ENCODE measurements at places on chromosomes 3 and 15. TPM values are rescaled to one million over a fixed set of nuclear protein-coding genes. Genes with fewer than 3 reads are reported as not detected.
A peak's percentile ranks its signal among the peaks of the same experiment; 100 is the strongest.

GRCh38 chr3:169980055-169980454 is 13.4 kb downstream of the SEC62 start:
- no peak for DNase-seq
- H3K4me1 ChIP-seq, result no peaks in the 10 kb centered on the region
- no peak overlapping the region for H3K4me3 ChIP-seq
- H3K27ac ChIP-seq, result no peak overlapping the region
- no peaks in the 10 kb centered on the region for H3K27me3 ChIP-seq

DNA sequence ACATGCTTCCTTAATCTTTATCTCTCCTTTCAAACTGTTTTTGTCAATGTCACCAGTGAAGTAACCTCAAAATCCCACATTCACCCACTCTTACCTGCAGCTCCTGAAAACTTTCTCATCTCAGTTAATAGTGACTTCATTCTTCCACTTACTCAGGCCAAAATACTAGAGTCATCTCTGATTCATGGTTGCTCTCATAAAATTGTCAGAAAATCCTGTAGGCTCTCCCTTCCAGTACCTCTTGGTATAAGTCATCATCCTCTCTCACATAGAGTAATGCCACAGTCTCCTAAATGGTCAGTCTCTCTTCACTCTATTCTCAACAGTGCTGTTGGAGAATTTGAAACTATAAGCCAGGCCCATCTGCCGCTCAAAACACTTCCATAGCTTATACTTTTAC is 34.9 kb upstream of the POU1F1 start:
- DNase-seq, result no peak
- H3K36me3 ChIP-seq, result no peaks in the 10 kb centered on the region
- H3K4me3 ChIP-seq, result no peak overlapping the region

DNA sequence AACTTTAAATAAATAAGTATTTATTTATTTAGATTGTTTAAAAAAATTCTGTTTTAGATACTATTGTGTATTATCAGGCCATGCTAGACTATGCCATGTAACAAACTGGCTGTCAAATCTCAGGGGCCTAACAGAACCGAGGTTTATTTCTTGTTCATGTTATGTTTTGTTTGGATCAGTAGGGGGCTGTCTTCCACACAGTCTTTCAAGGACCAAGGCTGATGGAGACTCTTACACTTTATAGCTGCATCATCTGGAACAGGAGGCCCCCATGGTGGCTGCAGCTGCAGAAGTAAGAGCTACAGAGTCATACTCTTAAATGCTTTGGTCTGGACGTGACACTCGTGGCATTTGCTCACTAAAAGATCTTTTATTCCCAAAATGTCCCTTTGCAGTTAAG is 33.0 kb upstream of the ARL14 start:
- H3K36me3 ChIP-seq, result no peaks in the 10 kb centered on the region
- H3K4me1 ChIP-seq, result no peaks in the 10 kb centered on the region

- peaks cover 32% of the 10 kb centered on the region for H3K36me3 ChIP-seq
- no peaks in the 10 kb centered on the region for H3K27me3 ChIP-seq
- H3K4me1 ChIP-seq, result peaks cover 55% of the 10 kb centered on the region
- peak overlapping the region; percentile 86 for H3K4me3 ChIP-seq
- DNase-seq, result peak; percentile 14
- peak overlapping the region; percentile 99 for H3K27ac ChIP-seq
These were observed 1.8 kb downstream of the TLNRD1 start for GRCh38 chr15:81002331-81003096.

DNA sequence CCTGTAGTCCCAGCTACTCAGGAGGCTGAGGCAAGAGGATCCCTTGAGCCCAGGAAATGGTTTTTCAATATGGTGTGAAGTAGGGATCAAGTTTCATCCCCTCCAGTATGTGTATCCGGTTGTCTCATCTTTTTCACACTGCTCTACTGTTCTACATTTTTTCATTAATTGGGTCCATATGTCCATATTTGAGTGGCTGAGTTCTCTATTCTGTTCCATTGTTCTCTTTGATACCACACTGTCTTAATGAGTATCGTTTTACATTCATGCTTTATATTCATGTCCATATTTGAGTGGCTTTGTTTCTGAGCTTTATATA is 81.6 kb upstream of the LRRFIP2 start:
- H3K36me3 ChIP-seq, result no peaks in the 10 kb centered on the region
- no peak for DNase-seq
- no peak overlapping the region for H3K27ac ChIP-seq

GRCh38 chr15:67110361-67110781 is 45.0 kb downstream of the SMAD3 start:
- DNase-seq, result no peak
- no peak overlapping the region for H3K4me3 ChIP-seq
- no peaks in the 10 kb centered on the region for H3K36me3 ChIP-seq
- peaks cover 19% of the 10 kb centered on the region for H3K4me1 ChIP-seq
- H3K27ac ChIP-seq, result no peak overlapping the region
- no peaks in the 10 kb centered on the region for H3K27me3 ChIP-seq

DNA sequence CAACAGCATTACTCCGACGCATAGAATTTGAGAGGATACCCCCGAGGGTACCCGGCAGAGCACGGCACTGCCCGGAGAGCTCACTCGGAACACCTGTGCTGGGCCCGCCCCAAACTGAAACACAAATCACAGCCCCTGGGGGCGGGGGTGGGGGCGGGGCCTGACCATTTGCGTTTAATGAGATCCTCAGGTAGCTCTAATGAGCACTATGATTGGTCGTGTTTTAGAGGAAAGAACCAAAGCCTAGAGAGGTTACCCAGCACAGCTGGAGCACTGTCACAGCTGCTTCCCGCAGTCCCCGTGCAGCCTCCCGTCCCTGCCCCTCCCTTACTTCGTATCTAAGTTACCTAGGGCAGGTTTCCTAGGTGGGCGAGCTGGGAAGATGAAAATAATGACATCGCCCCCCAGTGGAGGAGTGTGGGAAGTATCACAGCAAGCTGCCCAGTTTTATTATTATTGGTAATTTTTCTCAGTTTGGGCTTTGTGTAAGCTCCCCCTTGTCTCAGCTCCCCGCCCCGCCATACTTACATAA is 187.1 kb downstream of the PDE8A start:
- DNase-seq, result no peak
- H3K4me3 ChIP-seq, result no peak overlapping the region
- no peaks in the 10 kb centered on the region for H3K36me3 ChIP-seq
- H3K4me1 ChIP-seq, result peaks cover 5% of the 10 kb centered on the region

DNA sequence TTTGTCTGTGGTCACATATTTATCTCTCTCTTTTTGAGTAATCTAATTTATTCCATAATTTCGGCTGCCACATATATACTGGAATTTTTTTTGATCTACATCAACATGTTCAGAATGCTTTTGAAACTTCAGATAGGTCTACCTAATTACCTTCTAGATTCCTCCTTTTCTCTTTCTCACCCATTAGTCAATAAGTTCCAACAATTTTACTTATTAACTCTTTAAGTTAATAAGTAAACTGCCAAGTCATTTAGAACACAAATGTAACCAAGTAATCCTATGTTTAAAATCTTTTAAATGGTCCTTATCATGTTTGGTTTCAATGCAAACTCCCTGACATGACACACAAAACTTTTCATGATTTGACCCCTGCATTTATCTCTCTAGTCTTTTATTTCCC is 410.5 kb downstream of the UNC13C start:
- no peak overlapping the region for H3K27ac ChIP-seq
- no peak for DNase-seq
- no peak overlapping the region for H3K4me3 ChIP-seq
- no peaks in the 10 kb centered on the region for H3K4me1 ChIP-seq

GRCh38 chr3:182668974-182669373 is 124.3 kb upstream of the ATP11B start:
- H3K4me3 ChIP-seq, result no peak overlapping the region
- no peak overlapping the region for H3K27ac ChIP-seq
- no peaks in the 10 kb centered on the region for H3K4me1 ChIP-seq
- peaks cover 6% of the 10 kb centered on the region for H3K27me3 ChIP-seq
- no peak for DNase-seq

DNA sequence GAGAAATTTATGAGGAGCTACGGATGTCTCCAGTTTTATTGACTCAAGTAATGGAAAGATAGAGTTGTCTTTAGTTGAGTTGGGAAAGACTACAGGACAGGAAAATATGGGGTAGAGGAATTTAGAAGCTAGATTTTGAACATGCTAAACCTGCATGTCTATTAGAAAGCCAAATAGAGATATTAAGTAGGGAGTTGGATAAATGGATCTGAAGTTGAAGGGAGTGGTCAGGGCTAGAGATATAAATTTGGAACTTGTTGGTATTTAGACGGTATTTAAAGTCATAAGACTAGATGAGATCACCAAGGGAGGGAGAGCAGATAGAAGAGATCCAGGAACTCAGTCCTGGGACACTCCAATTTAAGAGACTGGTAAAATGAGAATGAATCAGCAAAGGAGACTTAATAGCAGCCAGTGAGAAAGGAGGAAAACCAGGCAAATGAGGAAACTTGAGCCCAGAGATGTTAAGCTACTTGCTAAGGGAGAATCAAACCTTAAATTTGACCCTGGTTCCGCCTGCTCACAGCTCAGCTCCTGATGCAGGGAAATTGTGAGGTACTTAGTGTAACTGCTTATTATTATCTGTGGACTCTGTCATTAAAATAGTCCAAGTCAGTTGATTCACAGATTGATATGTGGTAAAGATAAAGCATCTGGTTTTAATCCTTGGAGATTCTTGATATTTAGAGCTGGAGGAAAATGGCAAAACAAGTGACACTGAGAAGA is 35.8 kb downstream of the ABI3BP start:
- DNase-seq, result no peak
- no peak overlapping the region for H3K4me3 ChIP-seq
- H3K36me3 ChIP-seq, result no peaks in the 10 kb centered on the region
- no peaks in the 10 kb centered on the region for H3K4me1 ChIP-seq
- H3K27ac ChIP-seq, result no peak overlapping the region

GRCh38 chr3:120661945-120662344 is 20.1 kb downstream of the HGD start:
- no peaks in the 10 kb centered on the region for H3K4me1 ChIP-seq
- no peak for DNase-seq
- H3K27me3 ChIP-seq, result no peaks in the 10 kb centered on the region
- H3K36me3 ChIP-seq, result no peaks in the 10 kb centered on the region
- no peak overlapping the region for H3K4me3 ChIP-seq

GRCh38 chr15:35674873-35675781 is 129.2 kb upstream of the DPH6 start:
- no peak overlapping the region for H3K4me3 ChIP-seq
- H3K36me3 ChIP-seq, result no peaks in the 10 kb centered on the region
- DNase-seq, result no peak
- H3K27ac ChIP-seq, result peak overlapping the region; percentile 44
- H3K4me1 ChIP-seq, result no peaks in the 10 kb centered on the region

DNA sequence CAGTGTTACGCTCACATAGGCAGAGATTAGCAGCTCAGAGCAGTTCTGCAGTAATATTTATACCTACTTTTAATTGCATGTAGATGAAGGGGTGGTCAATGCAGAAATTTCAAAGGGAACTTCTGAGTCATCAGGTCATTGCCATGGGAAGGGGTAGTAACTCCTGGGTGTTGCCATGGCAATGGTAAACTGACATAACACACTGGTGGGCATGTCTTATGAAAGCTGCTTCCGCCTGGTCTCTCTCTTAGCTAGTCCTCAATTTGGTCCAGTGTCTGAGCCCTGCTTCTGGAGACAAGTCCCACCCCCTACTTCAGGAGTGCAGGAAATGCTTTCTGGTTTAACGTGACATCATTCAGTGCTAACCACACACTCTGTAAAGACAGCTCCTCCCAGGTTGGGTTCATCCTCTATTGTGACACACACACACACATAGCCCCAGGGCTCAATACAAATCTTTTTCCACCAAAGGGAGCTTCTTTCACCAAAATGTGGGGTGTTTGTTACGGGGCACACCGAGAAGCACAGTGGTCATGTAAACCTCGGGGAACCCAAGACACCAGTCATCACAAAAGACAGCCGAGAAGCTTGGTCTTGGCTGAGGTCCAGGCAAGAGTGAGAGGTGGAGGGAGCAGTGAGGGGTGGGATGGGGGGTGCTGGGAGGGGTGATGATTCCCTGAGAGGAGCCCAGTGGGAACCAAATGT is 74.5 kb downstream of the TLE3 start:
- no peaks in the 10 kb centered on the region for H3K27me3 ChIP-seq
- H3K27ac ChIP-seq, result no peak overlapping the region
- no peaks in the 10 kb centered on the region for H3K36me3 ChIP-seq
- peaks cover 30% of the 10 kb centered on the region for H3K4me1 ChIP-seq
- no peak overlapping the region for H3K4me3 ChIP-seq

DNA sequence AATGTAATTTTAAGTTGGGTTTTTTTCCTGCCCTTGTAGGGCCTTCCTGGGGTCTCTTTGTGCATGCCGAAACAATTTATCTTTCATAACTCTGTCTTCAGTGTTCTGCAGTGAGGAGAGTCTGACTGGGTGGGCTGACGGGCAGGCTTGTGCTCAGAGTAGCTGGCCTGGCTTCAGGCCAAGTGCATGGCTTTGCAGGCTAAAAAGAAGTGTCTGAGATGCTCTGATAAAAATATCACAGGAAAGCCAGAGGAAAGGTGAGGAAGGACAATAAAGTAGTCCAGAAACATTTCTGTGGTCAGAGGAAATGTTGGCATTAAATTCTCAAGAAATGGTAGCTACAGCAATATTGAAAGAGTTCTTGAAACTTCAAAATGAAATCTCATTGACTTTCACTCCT is 25.5 kb downstream of the ST3GAL6 start:
- no peak overlapping the region for H3K4me3 ChIP-seq
- no peak for DNase-seq
- H3K27ac ChIP-seq, result no peak overlapping the region
- H3K36me3 ChIP-seq, result no peaks in the 10 kb centered on the region
- no peaks in the 10 kb centered on the region for H3K27me3 ChIP-seq
- peaks cover 34% of the 10 kb centered on the region for H3K4me1 ChIP-seq

- H3K4me3 ChIP-seq, result no peak overlapping the region
- H3K27me3 ChIP-seq, result no peaks in the 10 kb centered on the region
- no peak overlapping the region for H3K27ac ChIP-seq
- peaks cover 12% of the 10 kb centered on the region for H3K4me1 ChIP-seq
- H3K36me3 ChIP-seq, result no peaks in the 10 kb centered on the region
These were observed 4.3 kb upstream of the MTFMT start for GRCh38 chr15:65033659-65034269.

GRCh38 chr3:38551026-38551832 is 55.1 kb downstream of the EXOG start:
- no peaks in the 10 kb centered on the region for H3K36me3 ChIP-seq
- H3K27me3 ChIP-seq, result no peaks in the 10 kb centered on the region
- DNase-seq, result no peak
- H3K4me1 ChIP-seq, result peaks cover 3% of the 10 kb centered on the region

- DNase-seq, result no peak
- no peaks in the 10 kb centered on the region for H3K36me3 ChIP-seq
- H3K4me1 ChIP-seq, result peaks cover 59% of the 10 kb centered on the region
- H3K4me3 ChIP-seq, result no peak overlapping the region
- peak overlapping the region; percentile 42 for H3K27ac ChIP-seq
These were observed 5.7 kb downstream of the KLHDC8B start for GRCh38 chr3:49177073-49177472.

- H3K36me3 ChIP-seq, result no peaks in the 10 kb centered on the region
- peaks cover 9% of the 10 kb centered on the region for H3K4me1 ChIP-seq
- H3K27ac ChIP-seq, result peak overlapping the region; percentile 77
- H3K4me3 ChIP-seq, result no peak overlapping the region
- peak; percentile 24 for DNase-seq
These were observed 323.6 kb upstream of the CTDSPL start for GRCh38 chr3:37537914-37538691.

- no peaks in the 10 kb centered on the region for H3K36me3 ChIP-seq
- H3K27me3 ChIP-seq, result no peaks in the 10 kb centered on the region
- H3K4me3 ChIP-seq, result no peak overlapping the region
- DNase-seq, result no peak
These were observed 2.9 kb upstream of the TNK2 start for GRCh38 chr3:195911041-195911945.

The FAM3D gene
- not detected for total RNA-seq

The KNG1 gene
- 0.92 TPM for total RNA-seq

The PLA2G4E gene
- not detected for total RNA-seq

The ECE2 gene
- 0.20 TPM for total RNA-seq

The C3orf49 gene
- total RNA-seq, result not detected

The RPP25 gene
- 2.9 TPM for total RNA-seq

The XCR1 gene
- not detected for total RNA-seq

The SKIC8 gene
- 32.1 TPM for total RNA-seq

The PLA2G4D gene
- not detected for total RNA-seq

The ROBO2 gene
- total RNA-seq, result not detected

Data from heart right ventricle (tissue), 16 donors.